ENCODE measurements at places on chromosomes 1 and 21. TPM values are rescaled to one million over a fixed set of nuclear protein-coding genes. Genes with fewer than 3 reads are reported as not detected.

GRCh38 chr1:55572878-55573734 is 357.9 kb upstream of the USP24 start:
- H3K4me1 ChIP-seq = no peaks in the 10 kb centered on the region
- no peak overlapping the region for H3K4me3 ChIP-seq
- H3K27me3 ChIP-seq = no peaks in the 10 kb centered on the region
- H3K27ac ChIP-seq = no peak overlapping the region

- peaks cover 3% of the 10 kb centered on the region for H3K4me1 ChIP-seq
- DNase-seq = no peak
- H3K36me3 ChIP-seq = no peaks in the 10 kb centered on the region
- no peaks in the 10 kb centered on the region for H3K27me3 ChIP-seq
- no peak overlapping the region for H3K4me3 ChIP-seq
Measured at GRCh38 chr1:70458131-70458530, 47.1 kb downstream of the CTH start.

- no peaks in the 10 kb centered on the region for H3K27me3 ChIP-seq
- no peak overlapping the region for H3K4me3 ChIP-seq
- no peak overlapping the region for H3K27ac ChIP-seq
- H3K4me1 ChIP-seq = no peaks in the 10 kb centered on the region
- no peak for DNase-seq
- H3K36me3 ChIP-seq = no peaks in the 10 kb centered on the region
Measured at GRCh38 chr1:77476475-77476874, 194.7 kb downstream of the AK5 start.

- no peak overlapping the region for H3K27ac ChIP-seq
- H3K4me3 ChIP-seq = no peak overlapping the region
- peaks cover 8% of the 10 kb centered on the region for H3K4me1 ChIP-seq
- no peaks in the 10 kb centered on the region for H3K27me3 ChIP-seq
- H3K36me3 ChIP-seq = peaks cover 23% of the 10 kb centered on the region
Measured at GRCh38 chr1:244419024-244419423, 32.7 kb downstream of the ADSS2 start.

DNA sequence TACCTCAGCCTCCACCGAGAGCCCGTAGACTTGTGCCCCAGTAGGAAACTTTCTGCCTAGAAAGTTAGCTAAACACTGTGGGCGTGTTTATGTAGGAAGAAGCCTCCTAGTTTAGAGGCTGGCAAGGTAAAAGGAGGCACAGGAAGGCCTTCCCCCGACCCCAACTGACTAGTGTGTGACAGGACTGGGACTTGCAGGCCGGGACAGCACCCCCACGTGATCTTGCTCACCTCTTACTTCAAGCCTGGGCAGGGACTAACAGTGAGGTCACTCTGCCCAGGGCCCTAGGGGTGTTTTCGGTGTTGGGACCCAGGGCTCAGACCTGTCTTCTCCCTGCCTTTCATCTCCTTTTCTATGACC is 392 bp upstream of the TAGLN2 start:
- H3K4me1 ChIP-seq = peaks cover 15% of the 10 kb centered on the region
- H3K27ac ChIP-seq = no peak overlapping the region
- DNase-seq = no peak
- H3K36me3 ChIP-seq = no peaks in the 10 kb centered on the region
- peaks cover 28% of the 10 kb centered on the region for H3K27me3 ChIP-seq

GRCh38 chr1:239861985-239862384 is 229.7 kb upstream of the FMN2 start:
- no peaks in the 10 kb centered on the region for H3K27me3 ChIP-seq
- no peak overlapping the region for H3K27ac ChIP-seq
- no peak for DNase-seq
- H3K36me3 ChIP-seq = no peaks in the 10 kb centered on the region
- peaks cover 20% of the 10 kb centered on the region for H3K4me1 ChIP-seq

DNA sequence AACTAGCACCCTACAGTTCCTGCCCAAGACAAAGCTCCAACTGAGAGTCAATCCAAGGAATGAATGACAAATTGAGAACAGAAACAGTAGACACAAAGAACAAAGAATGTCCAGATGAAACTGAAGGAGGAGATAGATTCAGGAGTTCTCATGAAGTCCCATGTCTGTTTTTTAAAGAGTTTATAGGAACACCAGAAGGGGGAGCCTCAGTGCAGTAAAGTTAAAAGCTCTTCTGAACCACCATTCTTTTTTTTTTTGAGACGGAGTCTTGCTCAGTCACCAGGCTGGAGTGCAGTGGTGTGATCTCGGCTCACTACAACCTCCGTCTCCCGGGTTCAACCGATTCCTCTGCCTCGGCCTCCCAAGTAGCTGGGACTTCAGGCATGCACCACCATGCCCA is 323.6 kb downstream of the MRPL39 start:
- peak; percentile 63 for DNase-seq
- peaks cover 12% of the 10 kb centered on the region for H3K4me1 ChIP-seq
- H3K4me3 ChIP-seq = no peak overlapping the region
- no peaks in the 10 kb centered on the region for H3K27me3 ChIP-seq
- H3K36me3 ChIP-seq = no peaks in the 10 kb centered on the region

The PDZK1IP1 gene
- total RNA-seq = not detected

The ZNF695 gene
- total RNA-seq = 34.6 TPM

The FMO2 gene
- 0.47 TPM for total RNA-seq
